Colonic mucosa (tissue), 4 donors: ENCODE measurements at places on chromosomes 7 and 10. TPM values are rescaled to one million over a fixed set of nuclear protein-coding genes. Genes with fewer than 3 reads are reported as not detected.

DYNC1I1 gene
- total RNA-seq, result 0.54 TPM

CFTR gene
- 121 TPM for total RNA-seq

GLI3 gene
- 1.8 TPM for total RNA-seq

GTF2IRD2 gene
- total RNA-seq, result 6.4 TPM

SLC16A12 gene
- total RNA-seq, result 0.20 TPM

PTPRZ1 gene
- 0.35 TPM for total RNA-seq

DNA sequence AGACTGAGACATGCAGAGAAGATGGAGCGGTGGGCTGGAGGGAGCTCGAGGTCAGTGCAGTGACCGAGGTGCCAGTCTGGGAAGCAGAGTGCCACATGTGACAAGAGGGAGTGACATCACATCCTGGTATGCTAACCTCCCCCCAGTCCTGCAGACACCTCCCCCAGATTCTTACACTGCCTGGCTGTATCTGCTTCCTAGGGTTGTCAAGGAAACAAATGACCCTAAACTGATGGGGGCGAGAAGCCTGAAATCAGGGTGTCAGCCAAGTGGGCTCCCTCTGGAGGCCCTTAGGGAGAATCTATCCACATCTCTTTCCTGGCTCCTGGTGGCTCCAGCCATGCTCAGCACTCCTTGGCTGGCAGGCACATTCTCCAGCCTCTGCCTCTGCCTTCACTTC, 316.1 kb upstream of the ZMIZ1 start:
- no peak overlapping the region for H3K27ac ChIP-seq
- no peaks in the 10 kb centered on the region for H3K36me3 ChIP-seq
- H3K4me3 ChIP-seq, result no peak overlapping the region
- H3K27me3 ChIP-seq, result no peaks in the 10 kb centered on the region
- no peak for DNase-seq
- no peaks in the 10 kb centered on the region for H3K4me1 ChIP-seq

- no peak overlapping the region for H3K27ac ChIP-seq
- peak overlapping the region; percentile 89 for H3K4me3 ChIP-seq
- H3K4me1 ChIP-seq, result peaks cover 4% of the 10 kb centered on the region
- no peak for DNase-seq
- no peaks in the 10 kb centered on the region for H3K36me3 ChIP-seq
Observed at GRCh38 chr7:128790315-128791041, 1.3 kb upstream of the CCDC136 start.

- H3K4me3 ChIP-seq, result no peak overlapping the region
- H3K36me3 ChIP-seq, result no peaks in the 10 kb centered on the region
- H3K4me1 ChIP-seq, result no peaks in the 10 kb centered on the region
- H3K27me3 ChIP-seq, result no peaks in the 10 kb centered on the region
- no peak overlapping the region for H3K27ac ChIP-seq
Observed at GRCh38 chr10:132178046-132178445, 8.7 kb upstream of the DPYSL4 start.

DNA sequence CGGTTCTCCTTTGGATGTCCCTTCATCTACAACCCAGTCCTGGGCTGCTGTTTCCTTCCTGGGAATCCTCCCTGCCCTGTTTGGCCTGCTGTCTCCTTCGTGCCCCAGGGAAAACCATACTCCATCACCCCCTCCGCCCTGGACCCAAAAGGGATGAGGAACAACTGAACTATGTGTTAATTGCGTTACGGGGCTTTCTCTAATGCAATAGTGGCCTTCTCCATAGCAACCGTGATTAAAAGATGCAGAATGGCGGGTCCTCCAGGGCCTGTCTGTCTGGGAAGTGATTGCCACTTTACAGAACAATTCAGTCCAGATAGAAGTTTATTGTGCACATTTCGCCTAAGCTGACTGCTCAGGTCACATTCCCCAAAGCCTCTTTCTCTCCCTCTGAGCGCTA, 112.0 kb upstream of the FGFR2 start:
- no peaks in the 10 kb centered on the region for H3K36me3 ChIP-seq
- DNase-seq, result no peak
- no peak overlapping the region for H3K4me3 ChIP-seq
- no peak overlapping the region for H3K27ac ChIP-seq
- no peaks in the 10 kb centered on the region for H3K4me1 ChIP-seq

- peaks cover 40% of the 10 kb centered on the region for H3K4me1 ChIP-seq
- H3K4me3 ChIP-seq, result no peak overlapping the region
- no peaks in the 10 kb centered on the region for H3K27me3 ChIP-seq
- DNase-seq, result peak; percentile 92
- peak overlapping the region; percentile 73 for H3K27ac ChIP-seq
Observed at GRCh38 chr10:80191589-80192270, 13.6 kb downstream of the ANXA11 start.

GRCh38 chr10:43186150-43186549, 47.9 kb downstream of the CSGALNACT2 start:
- no peaks in the 10 kb centered on the region for H3K4me1 ChIP-seq
- H3K36me3 ChIP-seq, result no peaks in the 10 kb centered on the region
- H3K27ac ChIP-seq, result no peak overlapping the region
- no peak for DNase-seq
- no peaks in the 10 kb centered on the region for H3K27me3 ChIP-seq

- H3K36me3 ChIP-seq, result no peaks in the 10 kb centered on the region
- H3K4me3 ChIP-seq, result peak overlapping the region; percentile 43
Observed at GRCh38 chr10:24207781-24208611, 942 bp upstream of the KIAA1217 start.
